Stimulated activated CD4-positive, alpha-beta T cell treated with anti-CD3 and anti-CD28 coated beads, Interleukin-15, amount 100 ng/mL, for 1 hour (primary cell): ENCODE measurements at places on chromosomes 11 and 22.

GRCh38 chr22:43343262-43343669 lies at the start of gene SCUBE1:
TSS of gene SCUBE1 (minus strand) at chr22:43343372. CDS start at chr22:43343261, 111 bp downstream.
- DNase-seq: no peak

- no peak for DNase-seq
These were observed 2.5 kb downstream of the KCNJ4 start for GRCh38 chr22:38452373-38453065.

GRCh38 chr22:49892226-49892899 lies 25.9 kb downstream of the ALG12 start:
- no peak for DNase-seq

DNA sequence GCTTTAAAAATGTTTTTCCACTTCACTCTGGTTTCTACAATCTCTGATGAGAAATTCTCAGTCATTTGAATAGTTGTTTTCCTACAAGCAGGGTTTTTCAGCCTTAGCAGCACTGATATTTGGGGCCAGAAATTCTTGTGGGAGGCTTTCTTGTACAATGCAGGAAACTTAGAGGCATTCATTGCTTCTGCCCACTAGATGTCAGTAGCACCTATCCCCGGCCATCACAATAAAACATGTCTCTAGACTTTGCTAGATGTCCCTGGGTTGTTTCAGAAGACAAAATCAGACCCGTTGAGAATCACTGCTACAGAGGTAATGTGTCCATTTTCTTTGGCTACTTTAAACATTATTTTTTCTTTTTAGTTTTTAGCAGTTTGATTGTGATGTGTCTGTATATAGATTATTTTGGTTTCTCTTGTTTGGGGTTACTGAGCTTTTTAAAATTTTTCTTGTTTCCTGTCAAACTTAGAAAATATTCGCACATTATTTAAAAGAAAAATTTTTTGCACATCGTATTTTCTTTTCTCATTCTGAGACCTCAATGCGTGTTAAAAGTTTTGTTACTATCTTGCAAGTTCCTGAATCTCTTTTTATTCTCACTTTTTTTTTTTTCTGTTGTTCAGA lies 60.8 kb upstream of the CCDC179 start:
- DNase-seq: no peak

- no peak for DNase-seq
These were observed 134.7 kb upstream of the E2F8 start for GRCh38 chr11:19375440-19375839.

DNA sequence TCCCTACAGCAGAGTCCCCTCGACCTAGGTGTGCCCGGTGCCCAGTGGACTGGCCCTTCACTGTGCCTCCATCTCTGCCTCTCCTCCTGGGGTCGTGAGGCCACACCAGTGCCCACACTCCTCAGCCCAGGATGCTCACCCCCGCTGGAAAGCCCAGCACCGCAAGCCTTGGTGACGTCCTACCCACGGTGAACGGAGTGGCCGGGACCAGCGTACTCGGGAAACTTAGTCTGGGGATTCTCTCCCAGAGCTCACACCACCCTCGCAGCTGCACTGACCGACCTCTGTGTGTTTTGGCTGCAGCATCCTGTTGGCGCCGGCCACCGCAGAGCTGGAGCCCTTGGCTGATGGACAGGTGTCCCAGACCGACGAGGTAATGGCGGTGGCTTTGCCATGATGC lies 35.5 kb upstream of the KRTAP5-7 start:
- DNase-seq: no peak

- no peak for DNase-seq
These were observed 108.4 kb downstream of the ZBTB16 start for GRCh38 chr11:114167771-114168448.

DNA sequence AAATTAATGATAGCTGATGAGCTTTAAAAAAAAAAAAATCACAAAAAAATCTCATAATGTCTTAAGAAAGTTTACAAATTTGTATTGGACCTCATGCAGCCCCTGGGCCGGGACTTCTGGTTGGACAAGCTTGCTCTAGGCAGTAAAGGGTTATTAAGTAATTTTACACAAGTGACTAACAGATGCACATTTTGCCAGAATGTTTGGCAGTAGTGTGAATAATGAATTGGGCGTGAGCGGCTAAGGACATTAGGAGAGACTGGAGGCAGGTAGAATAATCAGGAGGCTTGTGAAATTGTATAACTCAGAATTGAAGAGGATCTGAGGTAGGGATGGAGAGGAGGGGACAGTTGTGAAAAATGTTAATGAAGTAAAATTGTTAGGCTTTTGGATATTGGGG lies 77.4 kb downstream of the HIPK3 start:
- no peak for DNase-seq

- DNase-seq: no peak
These were observed 7.7 kb downstream of the CEP164 start for GRCh38 chr11:117335399-117335798.

GRCh38 chr22:36284171-36284571 lies 31.2 kb downstream of the APOL1 start:
- no peak for DNase-seq

GRCh38 chr11:130404727-130405126 lies 23.7 kb downstream of the ADAMTS8 start:
- DNase-seq: no peak

DNA sequence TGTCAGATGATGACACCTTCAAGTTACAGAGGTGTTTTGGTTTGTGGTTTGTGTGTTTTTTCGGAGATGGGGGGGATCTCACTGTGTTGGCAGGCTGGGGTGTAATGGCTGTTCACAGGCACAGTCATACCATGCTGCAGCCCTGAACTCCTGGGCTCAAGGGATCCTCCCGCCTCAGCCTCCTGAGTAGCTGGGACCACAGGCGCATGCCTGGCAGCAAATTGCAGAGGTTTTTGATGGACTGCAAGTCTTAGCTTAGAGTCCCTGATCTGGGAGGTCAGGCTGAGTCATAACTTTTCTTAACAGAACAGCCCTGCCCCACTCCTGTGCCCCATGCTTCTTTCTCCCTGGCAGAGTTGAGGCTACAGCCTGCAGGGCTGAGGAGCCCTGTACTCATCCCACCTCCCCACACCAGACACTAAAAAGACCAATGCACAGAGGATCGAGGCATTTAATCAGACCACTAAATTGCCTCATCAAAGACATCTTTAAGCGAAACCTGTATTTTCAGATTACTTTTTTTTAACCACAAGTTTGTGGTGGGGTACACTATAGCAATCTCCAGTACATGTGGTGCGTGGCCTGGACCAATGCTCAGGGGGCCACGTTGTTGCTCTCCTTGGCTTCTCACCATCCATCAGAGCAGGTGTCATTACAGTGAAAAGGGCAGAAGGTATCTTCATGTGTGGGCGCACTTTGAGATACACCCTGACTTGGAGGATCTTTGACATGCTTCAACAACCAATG lies 17.1 kb upstream of the ADORA2A start:
- no peak for DNase-seq

DNA sequence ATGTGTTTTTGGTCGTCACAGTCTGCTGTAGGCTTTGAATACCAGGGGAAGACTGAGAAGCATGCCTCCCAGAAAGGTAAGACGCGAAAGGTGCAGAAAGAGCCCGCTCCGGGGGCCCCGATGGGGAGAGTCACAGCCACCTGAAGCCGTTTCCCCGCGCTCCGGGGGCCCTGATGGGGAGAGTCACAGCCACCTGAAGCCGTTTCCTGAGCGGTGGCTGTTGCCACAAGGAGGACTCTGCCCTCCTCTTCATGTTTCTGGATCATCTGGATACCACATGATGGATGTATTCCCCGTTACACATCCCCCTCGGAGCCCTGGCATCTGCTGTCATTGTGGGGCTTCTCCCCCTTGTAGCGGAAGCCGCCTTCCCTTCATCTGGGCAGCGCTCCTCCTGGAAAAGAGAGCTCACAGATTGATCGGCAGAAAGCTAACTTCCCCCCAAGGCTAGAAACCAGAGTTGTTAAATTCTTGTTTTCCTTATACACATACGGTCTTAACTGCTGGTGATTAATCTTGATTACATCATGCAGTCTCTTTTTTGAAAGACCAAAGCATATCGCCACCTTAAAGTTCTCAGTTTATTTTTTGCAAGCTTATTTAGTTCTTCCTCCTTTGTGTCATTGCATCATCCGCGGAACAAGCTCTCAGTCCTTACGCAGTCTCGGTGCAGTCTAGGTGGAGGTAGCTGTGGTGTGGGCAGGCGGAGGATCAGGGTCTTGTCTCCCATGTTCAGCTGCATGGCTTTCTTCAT lies 17.5 kb downstream of the CTTN start:
- DNase-seq: no peak

- no peak for DNase-seq
These were observed 38.7 kb upstream of the E2F8 start for GRCh38 chr11:19279451-19279850.

DNA sequence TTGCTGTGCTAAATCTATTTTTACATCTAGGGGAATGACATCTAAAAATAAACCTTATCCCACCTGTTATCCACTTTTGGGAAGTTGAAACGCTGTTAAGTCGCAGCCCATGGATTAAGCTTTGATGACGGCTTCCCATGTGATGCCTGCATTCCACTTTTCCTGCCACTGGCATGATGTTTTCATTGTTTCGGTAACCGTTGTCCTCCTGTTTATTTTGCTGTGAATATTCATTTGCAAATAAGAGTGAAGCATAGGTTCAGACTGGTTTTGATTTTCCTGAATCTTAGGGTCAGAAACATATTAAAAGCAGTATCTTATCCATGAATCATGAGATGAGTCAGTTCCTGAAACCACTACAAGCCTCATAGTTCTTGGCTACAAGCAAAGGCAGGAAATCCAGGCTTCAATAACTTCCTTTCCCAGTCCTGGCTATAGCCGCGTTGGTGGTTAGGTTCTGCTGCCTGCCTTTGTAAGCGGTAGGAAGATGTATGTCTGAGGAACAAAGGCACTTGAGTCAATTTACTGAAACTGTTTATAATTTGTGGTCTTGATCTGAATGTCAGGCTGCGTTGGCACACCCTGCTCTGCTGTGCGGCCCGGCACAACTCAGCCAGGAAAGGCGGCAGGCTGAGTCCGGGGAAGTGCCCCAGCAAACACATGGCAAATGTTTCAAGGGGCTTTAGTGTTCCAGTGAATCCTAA lies 19.4 kb downstream of the TEAD1 start:
- no peak for DNase-seq

- no peak for DNase-seq
These were observed 106.4 kb downstream of the MICAL2 start for GRCh38 chr11:12216671-12217374.

DNA sequence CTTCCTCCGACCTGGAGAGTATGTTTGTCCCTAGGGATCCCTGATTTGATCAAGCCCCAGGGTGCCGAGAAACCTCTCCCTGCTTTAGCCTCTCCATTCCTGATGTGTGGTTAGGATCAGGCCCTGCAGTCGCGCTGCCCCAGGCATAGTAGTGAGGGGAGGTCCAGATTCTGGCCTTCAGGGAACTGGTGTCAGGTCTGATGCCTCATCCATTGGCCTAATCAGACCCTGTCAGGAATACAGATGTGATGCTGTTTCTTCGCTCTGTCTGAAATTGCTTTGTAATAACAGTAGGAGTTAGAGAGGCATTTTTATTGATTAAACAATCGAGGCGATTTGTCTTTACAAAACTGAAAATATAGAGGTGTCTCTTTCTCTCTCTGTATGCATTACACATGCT lies 75.2 kb downstream of the GRIK4 start:
- no peak for DNase-seq

DNA sequence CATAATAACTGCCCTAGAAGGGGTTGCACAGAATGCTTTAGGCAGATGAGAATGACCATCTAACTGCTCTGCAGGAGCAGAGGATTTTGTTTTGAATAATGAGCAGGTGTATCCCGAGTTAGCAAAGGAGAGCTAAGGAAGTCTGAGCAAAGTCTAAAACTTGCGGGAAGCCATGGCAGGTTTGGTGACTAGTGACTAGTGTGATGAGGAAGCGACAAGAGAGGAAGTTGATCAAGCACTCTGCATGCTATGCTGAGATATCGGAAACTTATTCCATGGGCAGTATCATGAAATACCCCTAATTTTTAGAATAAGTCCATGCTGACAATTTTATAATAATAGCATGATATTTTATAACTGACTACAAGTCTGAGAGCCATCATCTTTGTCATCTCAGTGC lies 12.9 kb downstream of the OLFML1 start:
- no peak for DNase-seq

DNA sequence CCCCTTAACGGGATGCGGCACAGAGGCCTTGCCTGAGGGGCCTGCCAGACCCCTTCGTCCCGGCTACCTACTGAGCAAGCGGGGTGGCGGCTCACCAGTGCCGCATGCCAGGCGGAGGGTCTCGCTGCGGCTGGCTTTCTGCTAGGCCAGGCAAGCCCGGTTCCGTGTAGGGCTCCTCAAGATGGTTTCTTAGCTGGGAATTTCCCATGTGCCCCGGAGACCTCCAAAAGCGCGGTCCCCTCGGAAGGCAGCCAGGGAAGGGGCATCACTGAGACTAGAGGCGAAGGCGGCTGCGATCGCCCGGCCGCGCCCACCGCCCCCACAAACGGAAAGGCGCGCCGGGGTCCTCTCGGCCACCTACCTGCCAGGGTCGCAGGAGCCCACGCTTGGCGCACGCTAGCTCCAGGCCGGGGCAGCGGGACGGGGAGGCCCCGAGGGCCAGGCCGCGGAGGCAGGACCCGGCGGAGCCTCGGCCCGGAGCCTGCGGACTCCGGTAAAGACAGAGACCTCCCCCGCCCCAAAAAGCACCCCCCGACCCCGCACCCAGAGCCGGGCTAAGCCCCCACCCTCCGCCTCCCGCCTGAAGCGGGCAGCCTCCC lies 23.8 kb downstream of the MICAL3 start:
- no peak for DNase-seq

- no peak for DNase-seq
These were observed 17.8 kb downstream of the BBOX1 start for GRCh38 chr11:27058456-27058855.

- no peak for DNase-seq
These were observed 36.8 kb downstream of the WNT11 start for GRCh38 chr11:76169473-76169896.

DNA sequence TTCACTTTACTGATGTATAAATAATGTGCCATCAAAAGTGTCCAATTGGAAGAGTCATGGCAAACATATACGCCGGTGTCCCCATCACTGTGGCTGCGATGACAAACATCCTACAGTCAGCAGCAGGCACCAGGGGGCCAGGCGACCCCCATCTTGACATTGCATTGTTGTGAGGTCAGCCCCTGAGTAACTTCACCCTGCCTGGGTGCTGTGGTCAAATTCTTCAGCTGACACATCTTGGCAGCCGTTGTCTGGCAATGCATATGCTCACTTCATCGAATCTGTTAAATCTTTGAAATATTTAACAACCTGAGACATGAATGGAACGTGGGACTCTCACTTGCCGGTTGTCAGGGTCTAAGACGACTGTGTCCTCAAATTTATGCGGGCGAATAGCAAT lies 430.9 kb downstream of the BRD1 start:
- no peak for DNase-seq
